ENCODE measurements at places on chromosomes 13 and 19.

DNA sequence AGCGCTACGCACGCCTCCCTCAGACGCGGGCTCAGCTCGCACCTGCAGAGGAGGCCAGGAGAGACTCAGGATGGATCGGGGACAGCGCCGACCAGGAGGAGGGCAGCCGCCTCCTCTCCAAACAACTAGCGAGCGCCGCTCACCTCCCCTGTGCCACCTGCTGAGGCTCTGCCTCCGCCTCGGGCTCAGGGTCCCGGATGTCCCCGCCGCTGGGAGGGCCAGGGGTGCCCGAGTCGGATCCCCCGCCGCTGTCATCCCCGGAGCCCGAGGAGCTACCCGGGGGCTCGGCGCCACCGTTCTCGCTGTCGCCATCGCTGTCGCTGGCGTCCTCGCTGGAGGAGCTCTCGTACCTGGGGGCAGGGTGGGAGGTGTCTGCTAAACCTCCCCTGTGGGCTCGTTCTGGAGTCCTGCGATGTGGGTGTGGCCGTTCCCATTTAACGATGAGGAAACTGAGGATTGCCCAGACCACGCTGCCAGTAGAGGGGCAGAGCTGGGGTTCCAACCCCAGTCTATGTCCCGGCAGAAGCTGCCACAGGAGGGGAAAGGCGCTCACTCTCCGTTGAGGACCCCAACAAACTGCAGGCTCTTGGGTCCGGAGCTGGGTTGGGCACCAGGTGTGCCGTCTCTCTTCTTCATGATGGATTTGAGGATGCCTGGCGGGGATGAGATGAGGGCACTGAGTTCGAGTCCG is 9.2 kb downstream of the KANK3 start:
- DNase-seq = no peak

DNA sequence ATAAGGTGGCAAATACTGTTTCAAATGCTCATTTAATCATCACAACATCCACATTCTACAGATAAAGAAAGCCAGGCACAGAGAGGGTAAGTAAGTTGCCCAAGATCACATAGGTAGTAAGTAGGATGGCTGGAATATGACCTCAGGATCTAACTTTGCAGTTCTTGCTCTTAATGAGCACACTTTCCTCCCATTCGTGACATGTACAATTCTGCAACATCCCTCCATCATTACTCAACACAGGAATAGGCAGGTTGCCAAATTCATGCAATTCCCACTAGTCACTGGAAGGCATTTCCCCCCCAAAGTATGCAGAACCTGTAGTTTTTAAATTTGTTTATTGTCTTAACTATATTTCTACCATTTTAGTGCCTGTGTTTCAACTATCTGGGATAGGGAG is 109.2 kb downstream of the OLFM4 start:
- no peak for DNase-seq

- DNase-seq = no peak
Observed at GRCh38 chr13:46367617-46368327, 19.3 kb downstream of the RUBCNL start.

DNA sequence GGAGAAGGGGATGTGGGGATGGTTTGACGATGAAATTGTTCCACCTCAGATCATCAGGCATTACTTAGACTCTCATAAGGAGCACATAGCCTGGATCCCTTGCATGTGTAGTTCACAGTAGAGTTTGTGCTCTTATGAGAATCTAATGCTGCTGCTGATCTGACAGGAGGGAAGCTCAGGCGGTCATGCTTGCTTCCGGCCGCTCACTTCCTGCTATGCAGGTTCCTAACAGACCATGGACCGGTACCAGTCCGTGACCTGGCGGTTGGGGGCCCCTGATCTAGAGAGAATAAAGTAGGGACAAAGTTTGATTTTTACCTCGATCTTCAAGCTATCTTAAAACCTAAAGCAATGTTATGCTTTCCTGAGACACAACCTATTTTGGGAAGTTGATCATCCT is 373.8 kb upstream of the ARGLU1 start:
- no peak for DNase-seq

- DNase-seq = no peak
Observed at GRCh38 chr19:44816301-44816700, 7.4 kb downstream of the BCAM start.

- no peak for DNase-seq
Observed at GRCh38 chr13:77172650-77173049, 145.7 kb upstream of the FBXL3 start.

- DNase-seq = peak; percentile 27
Observed at GRCh38 chr13:23377983-23378632, 55.4 kb downstream of the SACS start.

- no peak for DNase-seq
Observed at GRCh38 chr13:99464441-99464949, 36.8 kb upstream of the TM9SF2 start.

- DNase-seq = no peak
Observed at GRCh38 chr13:79486433-79487188, 5.7 kb downstream of the NDFIP2 start.

DNA sequence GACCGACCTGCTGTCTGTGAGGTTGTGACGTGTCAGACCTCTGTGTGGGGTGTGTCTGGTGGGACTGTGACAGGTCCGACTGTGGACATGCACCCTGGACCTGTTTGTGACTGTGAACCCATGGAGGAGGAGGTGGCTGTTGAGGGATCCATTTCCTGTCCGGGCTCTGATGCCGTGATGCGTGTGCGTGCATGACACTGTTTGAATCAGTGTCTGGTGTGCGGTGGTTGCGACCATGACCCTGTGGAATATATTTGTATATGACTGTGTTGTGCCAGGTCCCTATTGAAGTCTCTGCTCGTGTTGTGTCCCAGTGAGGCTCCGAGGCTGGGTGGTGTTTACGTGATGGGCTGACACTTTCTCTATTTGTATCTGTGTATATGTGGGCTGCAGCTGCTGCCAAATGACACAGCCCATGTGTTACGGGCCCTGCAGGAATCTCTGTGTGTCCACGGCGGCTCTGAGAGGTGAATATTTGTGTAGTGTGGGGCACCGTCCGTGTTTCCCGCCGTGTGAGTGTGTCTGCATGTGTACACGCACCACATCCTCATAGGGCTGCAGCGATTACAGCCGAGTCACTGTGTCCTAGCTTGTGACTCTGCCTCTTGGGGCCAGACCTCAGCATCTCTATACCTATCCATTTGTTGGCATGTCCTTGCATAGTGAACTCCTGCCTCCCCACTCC is 18.3 kb downstream of the CCDC97 start:
- DNase-seq = no peak

GRCh38 chr13:29750183-29750530 is 100.3 kb downstream of the UBL3 start:
- no peak for DNase-seq

DNA sequence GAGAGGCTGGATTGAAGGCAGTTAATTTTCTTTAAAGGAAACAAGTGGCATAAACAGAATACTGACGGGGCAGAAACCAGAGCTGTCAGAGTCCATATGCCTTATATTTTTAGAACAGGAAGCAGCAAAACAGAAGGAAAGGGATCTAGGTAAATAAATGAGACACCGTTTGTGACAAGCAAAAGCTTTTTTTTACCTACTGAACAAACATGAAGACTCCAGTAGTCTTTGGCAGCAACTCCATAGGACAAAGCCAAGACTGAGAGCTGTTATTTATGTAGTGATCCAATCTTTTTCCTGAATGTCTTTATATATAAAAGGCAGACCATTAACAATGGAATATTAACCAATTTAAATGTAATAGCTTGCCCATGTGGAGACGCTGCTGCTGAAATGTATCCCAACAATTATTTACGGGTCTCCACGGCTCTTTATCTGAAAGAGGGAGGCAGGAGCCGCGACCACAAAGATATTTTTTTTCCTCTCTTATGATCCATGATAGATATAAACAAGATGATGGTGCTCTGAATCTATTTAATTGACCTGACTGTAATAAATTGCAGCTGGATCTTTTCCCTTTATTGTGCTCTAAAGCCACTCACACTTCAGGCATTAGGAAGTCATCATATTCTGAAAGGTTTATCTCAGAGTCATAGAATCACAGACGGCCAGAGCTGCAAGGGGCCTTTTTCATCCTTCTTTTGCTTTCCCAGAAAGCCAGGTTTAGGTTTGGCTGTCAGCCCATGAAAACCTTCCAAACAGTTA is 687.8 kb downstream of the EFNB2 start:
- DNase-seq = no peak

DNA sequence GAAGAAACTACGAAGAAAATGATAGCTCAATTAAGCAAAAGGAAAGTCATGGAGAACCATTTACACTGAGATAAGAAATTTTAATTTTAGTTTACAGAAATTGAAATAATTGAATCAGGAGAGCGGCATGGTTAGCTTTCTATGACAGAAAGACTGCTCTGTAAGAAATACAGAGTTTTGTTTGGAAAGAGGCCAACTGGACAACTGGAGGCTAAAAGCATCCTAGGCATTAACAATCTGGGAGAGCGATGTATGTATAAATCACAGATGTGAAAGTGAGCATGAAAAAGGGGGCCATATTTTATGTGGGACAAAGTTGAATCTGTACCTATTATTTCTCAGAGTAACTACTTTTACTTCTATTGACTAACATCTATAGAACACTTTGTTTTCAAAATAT is 1608.8 kb upstream of the PCDH20 start:
- no peak for DNase-seq

DNA sequence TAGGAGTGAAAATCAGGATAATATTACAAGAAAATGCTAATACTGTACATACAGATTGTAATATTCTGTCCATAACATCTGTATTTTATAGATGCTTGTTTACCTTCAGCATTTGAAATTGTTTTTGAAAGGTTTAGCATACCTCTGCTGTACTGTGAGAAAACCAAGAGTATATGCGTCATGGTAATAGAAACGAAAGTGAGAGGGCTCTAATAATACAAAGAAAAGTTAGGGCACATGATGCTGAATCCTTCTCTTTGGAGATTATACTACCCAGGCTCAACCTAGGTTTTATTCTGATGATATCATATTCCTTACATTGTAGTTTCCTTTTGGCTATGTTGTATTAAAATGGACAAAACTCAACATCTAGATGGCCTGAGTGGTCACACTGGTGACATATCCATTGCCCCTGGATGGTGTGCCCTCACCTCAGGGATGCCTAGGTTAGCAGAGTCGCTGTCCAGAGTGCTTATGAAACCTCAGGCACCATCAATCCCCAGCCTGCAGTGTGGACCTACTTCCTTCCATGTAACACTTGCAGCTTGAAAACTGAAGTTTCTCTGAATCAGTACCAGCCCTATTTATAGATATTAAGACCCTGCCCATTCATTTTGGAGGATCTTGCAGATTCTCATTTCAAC is 253.7 kb downstream of the KCTD12 start:
- no peak for DNase-seq

- DNase-seq = no peak
Observed at GRCh38 chr13:36841391-36841790, 22.4 kb downstream of the RFXAP start.

DNA sequence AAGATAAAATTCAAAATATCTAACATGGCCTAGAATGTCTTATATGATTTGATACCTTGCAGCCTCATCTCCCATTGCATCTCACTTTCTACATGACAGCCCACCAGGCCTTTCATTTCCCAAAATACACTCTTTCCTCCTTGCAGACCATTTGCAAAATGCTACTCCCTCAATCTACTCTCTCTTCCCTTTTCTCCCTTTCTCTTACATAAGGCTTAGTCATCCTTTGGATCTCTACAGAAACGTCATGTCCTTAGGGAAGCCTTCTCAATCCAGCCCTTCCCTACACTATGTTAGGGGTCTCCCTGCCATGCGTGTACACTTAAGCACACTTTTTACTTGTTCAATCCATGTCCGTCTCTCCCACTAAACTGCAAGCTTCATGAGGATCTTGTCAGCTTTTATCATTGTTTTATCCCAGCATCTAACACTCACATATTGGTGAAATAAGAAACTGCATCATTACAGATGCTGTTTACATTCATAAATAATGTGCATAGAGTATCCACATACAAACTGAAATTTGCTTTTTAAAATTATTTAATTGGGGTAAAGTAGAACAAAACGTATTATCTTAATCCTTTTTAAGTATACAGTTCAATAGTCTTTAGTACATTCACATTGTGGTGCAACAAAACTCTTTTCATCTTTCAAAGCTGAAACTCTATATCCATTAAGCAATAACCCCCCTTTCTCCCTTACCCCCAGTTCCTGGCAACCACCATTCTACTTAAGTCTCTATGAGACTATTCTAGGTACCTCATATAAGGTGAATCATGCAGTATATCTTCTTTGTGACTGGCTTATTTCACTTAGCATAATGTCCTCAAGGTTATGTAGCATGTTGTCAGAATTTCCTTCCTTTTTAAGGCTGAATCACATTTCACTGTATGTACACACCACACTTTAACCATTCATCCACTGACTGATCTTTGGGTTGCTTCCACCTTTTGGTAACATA is 11.5 kb upstream of the WBP4 start:
- no peak for DNase-seq
